ENCODE measurements at places on chromosomes 1 and 21.

- H3K27me3 ChIP-seq = peaks cover 3% of the 10 kb centered on the region
- H3K4me1 ChIP-seq = peaks cover 41% of the 10 kb centered on the region
- DNase-seq = no peak
- H3K27ac ChIP-seq = no peak overlapping the region
Measured at GRCh38 chr1:238562341-238562740, 671.6 kb upstream of the ZP4 start.

DNA sequence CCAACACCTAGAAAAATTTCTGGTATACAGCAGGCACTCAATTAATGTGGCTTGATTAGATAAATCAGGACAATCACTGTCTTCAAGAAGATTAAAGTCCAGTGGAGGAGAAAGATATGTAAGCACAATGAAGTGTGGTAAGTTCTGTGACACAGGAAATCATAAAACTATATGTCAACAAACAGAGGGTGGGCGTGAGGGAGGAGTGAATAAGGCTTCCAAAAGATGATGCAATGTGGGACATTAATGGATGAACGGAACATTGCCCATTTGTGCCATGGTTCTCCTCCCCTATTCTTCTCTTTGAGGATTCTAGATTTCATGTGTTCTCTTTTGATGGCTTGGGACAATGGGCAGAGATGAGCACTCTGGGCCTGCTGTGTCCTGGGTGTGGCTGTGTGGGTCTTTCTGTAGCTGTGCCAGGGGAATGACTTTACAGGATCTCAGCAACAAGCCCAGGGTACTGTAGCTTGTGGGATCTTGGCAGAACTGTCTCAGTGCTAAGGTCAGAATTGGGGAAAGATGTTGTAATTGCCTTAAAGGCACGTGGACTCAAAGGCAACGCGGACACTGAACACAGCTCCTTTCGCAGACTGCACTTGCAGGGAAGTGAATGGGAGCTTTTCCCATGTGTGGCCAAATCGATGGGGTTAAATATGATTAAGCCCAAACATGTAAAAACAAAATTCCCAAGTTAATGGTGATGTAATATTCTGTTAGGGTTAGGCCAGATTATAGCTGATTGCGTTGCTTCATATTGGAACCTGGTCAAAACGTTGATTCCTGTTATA, 366.9 kb downstream of the TGFB2 start:
- no peak overlapping the region for H3K4me3 ChIP-seq
- no peak for DNase-seq
- H3K27ac ChIP-seq = no peak overlapping the region
- H3K4me1 ChIP-seq = peaks cover 19% of the 10 kb centered on the region
- H3K27me3 ChIP-seq = peaks cover 7% of the 10 kb centered on the region

DNA sequence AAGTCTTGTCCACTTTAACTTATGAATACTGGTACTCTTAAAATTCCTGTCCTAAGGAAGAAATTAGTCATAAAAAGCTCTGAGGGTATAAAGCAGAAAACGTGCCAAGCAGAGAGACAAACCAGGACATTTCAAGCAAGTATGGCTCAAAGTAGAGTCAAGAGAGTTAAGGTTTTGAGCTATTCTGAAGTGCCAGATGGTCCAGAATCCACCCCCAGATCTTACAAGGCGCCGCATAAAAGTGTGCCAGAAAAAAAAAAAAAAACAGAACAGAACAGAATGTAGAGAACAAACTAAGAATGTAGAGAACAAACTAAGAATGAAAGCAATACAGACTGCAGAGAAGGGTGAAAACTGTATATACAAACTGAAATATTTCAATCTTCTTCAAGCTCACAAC, 12.5 kb downstream of the EPS15 start:
- H3K4me1 ChIP-seq = peaks cover 13% of the 10 kb centered on the region
- peak overlapping the region; percentile 74 for H3K4me3 ChIP-seq
- DNase-seq = peak; percentile 60
- no peaks in the 10 kb centered on the region for H3K27me3 ChIP-seq

DNA sequence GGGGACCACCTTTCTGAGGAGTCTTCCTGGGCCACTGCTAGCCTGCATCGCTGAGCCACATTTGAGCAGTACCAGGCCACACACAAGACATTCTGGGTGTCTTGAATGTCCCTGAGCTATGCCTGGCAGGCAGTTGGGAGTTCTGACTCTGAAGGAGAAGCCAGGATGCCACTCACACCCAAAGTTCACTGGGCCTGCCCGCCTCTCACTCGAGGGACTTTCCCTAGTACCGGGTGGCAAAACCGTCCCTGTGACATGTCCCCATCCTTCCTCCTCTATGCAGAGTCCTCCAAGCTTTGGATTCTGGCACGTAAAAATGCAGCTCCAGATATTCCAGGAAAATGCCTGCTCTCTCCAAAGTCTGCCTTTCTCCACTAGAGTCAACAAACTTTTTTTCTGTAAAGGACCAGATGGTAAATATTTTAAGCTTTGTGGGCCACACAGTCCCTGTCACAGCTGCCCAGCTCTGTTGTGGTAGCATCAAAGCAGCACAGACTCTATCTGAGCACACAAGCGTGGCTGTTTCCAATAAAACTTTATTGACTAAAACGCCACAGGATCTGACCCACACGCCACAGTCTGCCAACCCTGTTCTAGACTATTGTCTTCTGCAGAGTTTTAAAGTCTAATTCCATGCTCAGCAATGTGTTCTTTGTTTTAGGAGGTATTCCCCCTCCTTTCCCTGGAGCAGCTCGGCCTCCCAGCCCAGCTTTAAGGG, 19.2 kb upstream of the GUCA2B start:
- H3K27ac ChIP-seq = no peak overlapping the region
- H3K27me3 ChIP-seq = peaks cover 30% of the 10 kb centered on the region
- H3K36me3 ChIP-seq = no peaks in the 10 kb centered on the region
- DNase-seq = no peak
- no peaks in the 10 kb centered on the region for H3K4me1 ChIP-seq
- H3K4me3 ChIP-seq = no peak overlapping the region

- DNase-seq = no peak
- peaks cover 30% of the 10 kb centered on the region for H3K4me1 ChIP-seq
- H3K27me3 ChIP-seq = no peaks in the 10 kb centered on the region
- no peak overlapping the region for H3K4me3 ChIP-seq
- no peak overlapping the region for H3K27ac ChIP-seq
Measured at GRCh38 chr1:97247196-97247595, 525.6 kb downstream of the PTBP2 start.

DNA sequence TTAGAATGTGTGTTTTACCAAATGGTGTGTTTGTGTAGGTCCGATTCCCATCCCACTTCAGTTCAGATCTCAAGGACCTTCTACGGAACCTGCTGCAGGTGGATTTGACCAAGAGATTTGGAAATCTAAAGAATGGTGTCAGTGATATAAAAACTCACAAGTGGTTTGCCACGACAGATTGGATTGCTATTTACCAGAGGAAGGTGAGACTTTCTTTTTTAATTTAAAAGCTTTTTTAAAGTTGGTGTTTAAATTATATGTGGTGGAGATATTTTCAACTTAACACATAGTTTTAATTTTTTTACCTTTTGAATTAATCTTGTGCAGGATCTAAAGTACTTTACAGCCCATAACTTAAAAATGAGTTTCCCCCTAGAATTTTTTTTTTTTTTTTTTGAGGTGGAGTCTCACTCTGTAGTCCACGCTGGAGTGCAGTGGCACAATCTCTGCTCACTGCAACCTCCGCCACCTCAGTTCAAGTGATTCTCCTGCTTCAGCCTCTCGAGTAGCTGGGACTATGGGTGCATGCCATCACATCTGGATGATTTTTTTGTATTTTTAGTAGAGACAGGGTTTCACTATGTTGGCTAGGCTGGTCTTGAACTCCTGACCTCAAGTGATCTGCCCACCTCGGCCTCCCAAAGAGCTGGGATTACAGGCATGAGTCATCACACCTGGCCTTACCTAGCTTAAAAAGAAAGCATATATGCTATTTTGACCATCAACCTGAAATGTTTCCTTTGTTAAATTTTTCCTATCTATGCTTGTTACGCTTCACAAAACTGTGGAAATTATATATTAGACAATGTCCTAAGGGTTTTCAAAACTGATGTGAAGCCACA, 70.3 kb downstream of the PRKACB start:
- DNase-seq = no peak
- H3K27ac ChIP-seq = no peak overlapping the region
- H3K36me3 ChIP-seq = peaks cover 5% of the 10 kb centered on the region
- H3K4me1 ChIP-seq = peaks cover 1% of the 10 kb centered on the region
- no peaks in the 10 kb centered on the region for H3K27me3 ChIP-seq
- no peak overlapping the region for H3K4me3 ChIP-seq

DNA sequence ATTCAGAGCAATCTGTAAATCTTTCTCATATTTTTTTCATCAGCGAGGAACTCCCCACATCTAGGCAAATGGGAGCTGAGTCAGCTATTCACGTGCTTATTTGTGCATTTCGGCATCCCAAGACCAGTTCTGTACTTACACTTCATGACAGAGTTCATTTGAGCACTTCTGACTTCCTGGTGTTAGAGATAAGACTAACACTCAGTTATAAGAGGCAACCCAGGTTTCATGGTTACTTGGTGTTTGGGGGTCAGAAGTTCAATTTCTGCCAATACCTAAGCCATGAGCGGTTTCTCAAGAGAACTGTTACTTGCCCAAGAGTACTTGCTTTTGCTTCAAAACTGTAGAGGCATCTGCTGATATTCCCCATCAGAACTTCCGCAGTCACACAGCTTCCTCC, 24.1 kb upstream of the DESI2 start:
- no peaks in the 10 kb centered on the region for H3K36me3 ChIP-seq
- DNase-seq = no peak
- H3K27me3 ChIP-seq = peaks cover 28% of the 10 kb centered on the region
- no peak overlapping the region for H3K27ac ChIP-seq
- no peaks in the 10 kb centered on the region for H3K4me1 ChIP-seq

- no peak for DNase-seq
- peak overlapping the region; percentile 56 for H3K27ac ChIP-seq
- no peaks in the 10 kb centered on the region for H3K36me3 ChIP-seq
- peaks cover 28% of the 10 kb centered on the region for H3K4me1 ChIP-seq
Measured at GRCh38 chr1:9590201-9590600, 1.5 kb downstream of the TMEM201 start.

DNA sequence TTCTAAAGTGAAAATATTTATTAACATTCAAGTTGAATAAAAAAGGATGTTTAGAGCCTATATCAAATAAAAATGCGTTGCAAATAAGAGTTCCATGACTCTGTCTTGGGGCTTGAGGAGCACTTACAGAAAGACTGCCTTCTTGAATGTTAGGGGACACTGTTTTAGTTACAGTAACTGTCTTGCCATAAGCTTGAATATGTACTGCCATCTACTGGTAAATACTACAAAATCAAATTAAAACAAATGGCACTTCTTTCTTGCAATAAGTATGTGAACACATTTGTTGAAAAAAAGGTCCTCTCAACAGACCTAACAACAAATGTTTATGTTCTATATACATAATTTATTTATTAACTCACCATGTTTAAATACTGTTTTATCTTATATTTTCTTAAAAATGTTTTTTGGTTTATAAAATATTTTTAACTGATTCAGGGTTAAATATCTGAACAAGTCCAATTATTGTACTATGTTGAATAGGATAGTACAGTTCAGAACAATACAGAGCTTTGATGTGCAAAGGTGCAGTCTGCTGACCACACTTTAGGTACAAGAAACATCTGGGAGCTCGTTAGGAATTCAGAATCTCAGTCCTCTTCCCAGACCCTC, 199.5 kb downstream of the LRRIQ3 start:
- H3K27me3 ChIP-seq = no peaks in the 10 kb centered on the region
- H3K36me3 ChIP-seq = no peaks in the 10 kb centered on the region
- H3K4me1 ChIP-seq = no peaks in the 10 kb centered on the region
- DNase-seq = peak; percentile 5
- H3K27ac ChIP-seq = no peak overlapping the region

- no peaks in the 10 kb centered on the region for H3K36me3 ChIP-seq
- peaks cover 19% of the 10 kb centered on the region for H3K4me1 ChIP-seq
- H3K27me3 ChIP-seq = peaks cover 25% of the 10 kb centered on the region
- peak; percentile 94 for DNase-seq
- H3K27ac ChIP-seq = peak overlapping the region; percentile 100
Measured at GRCh38 chr1:11907275-11908094, 18.7 kb downstream of the KIAA2013 start.

DNA sequence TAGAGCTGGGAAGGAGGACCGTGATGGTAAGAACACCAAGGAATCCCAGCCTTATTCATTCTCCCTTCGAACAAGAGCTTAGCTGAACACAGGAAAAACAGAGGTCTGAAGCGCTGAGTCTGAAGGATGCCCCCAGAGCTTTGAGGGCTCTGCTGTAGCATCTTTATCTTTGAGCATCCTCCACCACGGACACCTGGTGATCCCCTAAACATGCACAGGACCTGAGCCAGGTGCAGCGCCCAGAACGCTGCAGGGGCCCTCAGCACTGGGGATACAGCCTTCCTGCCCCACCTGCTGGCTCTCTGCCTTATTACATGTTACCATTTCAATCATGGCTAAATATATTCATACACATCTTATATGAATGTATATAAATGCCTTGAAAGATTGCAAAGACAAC, 7.7 kb upstream of the GPATCH4 start:
- peaks cover 12% of the 10 kb centered on the region for H3K4me1 ChIP-seq
- H3K36me3 ChIP-seq = no peaks in the 10 kb centered on the region
- no peak overlapping the region for H3K27ac ChIP-seq
- no peak overlapping the region for H3K4me3 ChIP-seq

GRCh38 chr1:29504709-29505410, 268.5 kb downstream of the PTPRU start:
- H3K4me1 ChIP-seq = no peaks in the 10 kb centered on the region
- DNase-seq = no peak
- no peaks in the 10 kb centered on the region for H3K36me3 ChIP-seq
- H3K27me3 ChIP-seq = peaks cover 10% of the 10 kb centered on the region

- DNase-seq = no peak
- peaks cover 18% of the 10 kb centered on the region for H3K4me1 ChIP-seq
- peaks cover 7% of the 10 kb centered on the region for H3K27me3 ChIP-seq
- H3K27ac ChIP-seq = no peak overlapping the region
- no peak overlapping the region for H3K4me3 ChIP-seq
Measured at GRCh38 chr1:100735244-100735643, 15.7 kb downstream of the VCAM1 start.
